ENCODE measurements at places on chromosomes 16 and 17.

DNA sequence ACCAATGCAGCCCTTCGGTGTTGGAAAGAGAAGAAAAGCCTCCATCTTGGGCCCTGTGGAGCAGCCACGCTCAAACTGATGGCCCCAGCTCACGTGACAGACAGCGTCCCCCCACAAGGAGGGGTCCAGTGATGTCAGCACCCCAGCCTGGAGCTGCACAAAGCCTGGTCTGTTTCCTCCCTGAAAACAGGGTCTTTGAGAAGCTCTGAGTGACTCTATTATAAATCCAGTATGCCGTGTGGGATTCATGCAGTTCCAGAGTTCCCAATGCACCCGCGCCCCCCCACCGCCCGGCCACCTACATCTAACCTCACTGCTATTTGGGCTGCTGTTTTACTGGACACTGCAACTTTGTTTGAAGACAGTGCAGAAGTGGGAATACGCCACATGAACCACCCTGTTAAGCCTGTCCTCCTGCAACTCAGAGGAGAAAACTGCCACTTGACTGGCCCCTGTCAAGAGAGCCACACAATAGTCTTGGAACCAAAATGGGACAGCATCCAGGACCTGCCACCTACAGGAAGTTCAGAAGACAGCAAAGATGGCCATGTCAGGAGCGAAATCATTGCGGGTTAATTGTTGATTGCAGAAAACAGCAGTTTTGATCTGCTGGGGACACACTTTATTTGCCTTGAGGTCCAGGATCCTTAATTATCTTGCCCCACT lies 33.1 kb downstream of the PMP22 start:
- DNase-seq = no peak

- DNase-seq = no peak
Measured at GRCh38 chr17:11242411-11242810, 1.4 kb downstream of the SHISA6 start.

DNA sequence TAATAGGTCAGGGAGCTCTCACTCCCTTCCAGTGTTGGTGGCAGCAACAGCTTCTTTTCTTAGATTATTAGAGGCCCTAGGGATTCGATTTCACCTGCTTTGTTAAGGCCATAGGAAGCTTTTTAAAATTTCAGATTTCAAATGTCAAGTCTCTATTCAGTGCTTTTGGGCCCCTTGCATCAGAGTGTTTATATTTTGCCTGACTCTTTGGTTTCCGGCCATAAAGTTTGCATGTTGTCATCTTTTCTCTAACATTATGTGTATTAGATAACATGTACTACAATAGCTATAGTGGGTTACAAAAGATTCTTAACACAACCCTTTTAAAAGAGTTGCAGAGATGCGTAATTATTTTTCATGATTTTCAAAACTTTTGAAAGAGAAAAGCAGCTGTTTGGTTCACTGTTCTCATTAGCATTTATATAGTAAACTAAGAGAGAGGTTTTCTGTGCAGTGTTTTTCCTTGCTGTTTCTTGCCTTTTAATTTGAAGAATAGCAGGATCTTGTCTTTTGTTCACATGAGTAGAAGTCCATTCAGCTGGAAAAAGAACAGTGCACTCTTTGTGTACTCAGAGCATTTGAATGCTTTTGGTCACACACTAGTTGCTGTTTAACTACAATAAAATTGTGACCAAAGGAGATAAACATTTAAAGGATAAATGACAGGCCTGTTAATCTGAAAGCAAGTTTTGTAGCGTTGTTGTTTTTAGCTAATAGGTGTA lies 52.5 kb downstream of the FTO start:
- DNase-seq = no peak

DNA sequence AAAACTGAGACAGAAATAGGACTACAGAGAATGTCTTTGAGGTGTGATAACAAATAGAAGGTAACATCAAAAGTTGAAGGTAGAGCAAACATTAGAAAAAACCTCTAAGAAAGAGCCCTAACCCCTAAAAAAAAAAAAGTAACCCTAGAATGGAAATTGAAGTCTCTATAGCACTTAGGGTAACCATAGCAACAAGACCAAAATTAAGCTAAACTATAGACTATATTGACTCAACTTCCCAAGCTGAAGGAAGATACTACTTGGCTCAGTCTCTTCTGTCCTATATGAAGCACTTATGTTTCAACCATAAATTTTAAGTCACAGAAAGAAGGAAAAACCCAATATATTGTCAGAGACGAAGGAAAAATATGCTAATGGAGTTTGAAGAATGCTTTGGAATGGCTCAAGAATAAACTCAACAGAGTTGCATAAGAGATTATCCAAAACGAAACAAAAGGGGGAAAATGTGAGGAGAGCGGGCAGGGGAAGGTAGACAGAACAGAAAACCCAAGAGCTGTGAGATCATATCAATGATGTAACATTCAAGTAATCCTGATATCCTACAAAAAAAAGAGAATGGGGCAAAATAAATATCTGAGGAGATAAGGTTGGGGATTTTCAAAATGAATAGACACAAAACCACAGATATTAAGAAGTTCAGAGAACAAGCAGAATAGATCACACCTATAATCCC lies 88.4 kb downstream of the USP32 start:
- DNase-seq = no peak

DNA sequence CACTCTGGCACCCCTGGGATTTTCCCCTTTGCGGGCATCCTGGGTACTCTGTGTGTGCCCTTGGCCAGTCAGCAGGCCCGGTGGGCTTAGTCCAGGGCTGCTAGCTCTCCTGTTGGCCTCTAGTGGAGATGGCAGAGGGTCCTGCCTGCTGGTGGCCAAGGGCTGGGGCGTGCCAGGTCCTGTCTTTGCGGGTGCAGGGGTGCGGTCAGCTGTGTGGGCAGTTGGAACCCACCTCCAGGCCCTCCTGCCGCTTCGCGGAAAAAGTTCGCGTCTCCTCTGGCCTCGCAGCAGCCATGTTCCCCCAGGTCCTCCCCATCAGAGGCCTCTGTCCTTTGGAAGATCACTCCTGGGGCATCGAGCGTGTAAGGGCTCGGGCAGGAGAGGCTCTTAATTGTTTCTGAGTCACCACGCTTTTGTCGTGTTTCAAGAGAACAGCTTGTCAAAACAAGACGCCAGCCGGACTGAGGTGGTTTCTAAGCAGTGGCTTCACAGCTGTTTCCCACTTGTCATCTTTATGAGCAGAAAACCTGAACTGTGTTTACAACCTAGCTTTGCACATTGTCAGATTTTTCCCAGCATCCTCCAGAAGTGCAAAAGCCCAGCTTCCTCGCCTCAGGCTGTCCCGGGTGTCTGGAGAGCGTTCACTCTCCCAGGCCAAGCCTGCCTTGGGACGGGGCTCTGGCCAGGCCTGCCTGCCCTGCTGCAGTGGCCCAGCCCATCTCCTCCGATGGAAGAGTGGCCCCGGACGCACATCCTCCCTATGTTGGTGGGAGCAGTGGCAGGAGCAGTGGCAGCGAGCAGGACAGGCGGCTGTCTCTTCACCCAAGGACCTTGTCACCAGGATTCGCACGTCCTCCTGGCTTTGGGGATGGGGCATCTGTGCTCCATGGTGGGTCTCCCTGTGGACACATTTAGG lies 5.0 kb upstream of the DNASE1L2 start:
- DNase-seq = no peak

GRCh38 chr17:58375256-58375655 lies 23.3 kb upstream of the SUPT4H1 start:
- DNase-seq = no peak

- DNase-seq = no peak
Measured at GRCh38 chr16:31429314-31429713, 1.2 kb upstream of the COX6A2 start.

DNA sequence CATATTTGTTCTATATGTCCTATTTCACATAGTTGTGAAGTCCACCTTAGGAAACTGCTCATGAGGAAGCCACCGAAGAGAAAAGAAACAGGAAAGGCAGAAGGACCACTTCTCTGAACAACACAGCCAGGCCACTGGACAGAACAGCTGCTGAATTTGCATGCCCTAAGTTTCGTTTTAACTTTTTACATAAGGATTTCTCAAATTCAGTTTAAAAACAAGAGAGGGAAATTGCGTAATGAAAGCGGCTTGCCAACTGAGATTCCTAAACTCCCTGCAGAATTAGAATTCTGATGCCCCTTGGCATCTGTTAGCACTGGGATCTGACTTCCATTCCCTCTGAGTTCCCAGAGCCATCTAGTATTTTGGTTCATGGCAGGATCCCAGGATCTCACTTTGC lies 5.0 kb upstream of the CCL8 start:
- no peak for DNase-seq

GRCh38 chr16:85600078-85600477 lies 13.0 kb upstream of the GSE1 start:
- DNase-seq = no peak

- peak; percentile 63 for DNase-seq
Measured at GRCh38 chr17:43834106-43834505, 1.2 kb upstream of the MPP3 start.

DNA sequence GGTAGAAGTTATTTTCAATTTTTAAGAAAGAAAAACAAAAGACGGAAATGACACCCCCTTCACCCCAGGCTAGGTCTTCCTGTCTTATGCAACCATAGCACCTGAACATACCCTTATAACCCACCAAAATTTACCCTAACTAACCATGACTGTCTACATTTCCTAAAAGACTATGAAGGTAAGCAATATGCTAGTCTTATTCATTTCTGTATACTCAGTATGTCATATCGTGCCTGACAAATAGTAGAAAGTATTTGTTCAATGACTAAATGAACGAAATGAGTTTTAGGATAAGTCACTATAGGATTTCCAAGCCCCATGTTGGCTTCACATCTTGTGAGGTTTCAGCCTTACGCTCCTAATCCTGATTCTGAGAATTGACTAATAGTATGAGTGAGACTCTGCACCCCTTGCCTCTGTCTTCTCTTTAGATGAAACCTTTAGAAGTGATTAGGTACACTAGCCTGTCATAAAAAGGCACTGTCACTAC lies 6.5 kb downstream of the ADAT1 start:
- no peak for DNase-seq

DNA sequence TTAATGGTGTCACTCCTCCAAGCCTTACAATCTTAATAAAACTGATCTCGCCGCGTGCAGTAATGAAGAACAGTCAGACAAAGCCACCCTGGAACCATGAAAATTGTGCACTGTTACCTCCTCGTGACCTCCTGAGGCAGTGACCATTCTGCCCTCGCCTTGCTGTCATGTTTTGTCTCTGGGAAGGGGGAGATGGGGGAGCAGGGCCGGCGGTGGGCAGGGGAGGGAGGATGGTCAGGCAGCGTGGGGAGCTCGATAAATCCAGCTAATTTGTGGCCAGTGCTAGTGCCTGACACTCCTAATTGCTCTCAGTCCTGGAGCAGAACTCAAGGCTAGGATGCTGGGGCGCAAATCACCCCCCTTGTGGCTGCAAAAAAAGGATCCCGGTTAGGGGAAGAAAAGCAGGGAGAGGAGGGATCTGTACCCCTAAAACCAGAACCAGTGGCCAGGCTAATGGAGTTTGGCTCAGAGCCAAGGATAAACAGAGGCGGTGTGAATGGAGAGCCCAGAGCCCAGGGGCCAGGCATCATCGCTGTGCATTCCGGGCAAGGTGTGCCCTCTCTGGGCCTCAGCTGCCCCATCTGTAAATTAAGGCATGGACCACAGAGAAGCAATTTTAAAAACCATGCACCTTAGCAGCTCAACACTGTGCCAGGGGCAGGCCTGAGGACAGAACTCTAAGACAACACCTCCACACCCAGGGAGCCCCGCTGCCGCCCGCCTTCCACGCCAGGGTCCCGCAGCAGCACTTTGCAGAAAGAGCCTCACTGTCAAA lies 113.3 kb downstream of the ZNF423 start:
- DNase-seq = no peak

DNA sequence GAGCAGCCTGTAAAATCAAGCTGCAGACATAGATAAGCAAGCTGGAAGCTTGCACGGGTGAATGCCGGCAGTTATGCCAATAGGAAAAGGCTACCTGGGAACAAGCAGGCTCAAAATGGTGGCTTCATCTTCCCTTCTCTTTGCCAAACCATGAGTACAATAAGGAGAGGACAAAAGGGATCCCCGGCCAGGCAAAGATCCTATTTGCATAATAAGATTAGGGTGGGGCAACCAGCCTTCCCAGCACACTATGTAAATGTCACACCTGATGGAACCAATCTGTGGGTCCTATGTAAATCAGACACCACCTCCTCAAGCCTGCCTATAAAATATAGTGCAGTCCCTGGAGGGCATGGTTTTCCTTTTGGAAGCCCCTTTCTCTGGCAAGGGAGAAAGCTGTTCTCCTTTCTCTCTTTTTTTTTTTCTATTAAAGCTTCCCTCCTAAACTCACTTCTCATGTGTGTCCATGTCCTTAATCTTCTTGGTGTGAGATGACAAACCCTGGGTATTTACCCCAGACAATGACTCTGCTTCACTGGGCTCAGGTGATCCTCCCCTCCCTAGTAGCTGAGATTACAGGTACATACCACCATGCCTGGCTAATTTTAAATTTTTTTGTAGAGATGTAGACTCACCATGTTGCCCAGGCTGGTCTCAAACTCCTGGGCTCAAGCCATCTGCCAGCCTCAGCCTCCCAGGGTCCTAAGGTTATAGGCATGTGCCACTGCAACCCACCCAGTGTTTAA lies 44.2 kb downstream of the PSMD12 start:
- DNase-seq = no peak

GRCh38 chr17:41585301-41586056 lies 1.2 kb downstream of the KRT14 start:
- DNase-seq = no peak

- no peak for DNase-seq
Measured at GRCh38 chr16:87713451-87714229, 52.1 kb downstream of the KLHDC4 start.

Data from fibroblast of skin of left biceps (primary cell).